Activated B cell treated with CpG ODN at 0.5 μM for 24 hours (primary cell): ENCODE measurements at places on chromosomes 4 and X.

- no peak for DNase-seq
- no peaks in the 10 kb centered on the region for H3K4me1 ChIP-seq
- no peaks in the 10 kb centered on the region for H3K36me3 ChIP-seq
- H3K27ac ChIP-seq, result no peak overlapping the region
- no peak overlapping the region for H3K4me3 ChIP-seq
- no peaks in the 10 kb centered on the region for H3K27me3 ChIP-seq
Measured at GRCh38 chr4:143240939-143241679, 56.4 kb downstream of the USP38 start.

DNA sequence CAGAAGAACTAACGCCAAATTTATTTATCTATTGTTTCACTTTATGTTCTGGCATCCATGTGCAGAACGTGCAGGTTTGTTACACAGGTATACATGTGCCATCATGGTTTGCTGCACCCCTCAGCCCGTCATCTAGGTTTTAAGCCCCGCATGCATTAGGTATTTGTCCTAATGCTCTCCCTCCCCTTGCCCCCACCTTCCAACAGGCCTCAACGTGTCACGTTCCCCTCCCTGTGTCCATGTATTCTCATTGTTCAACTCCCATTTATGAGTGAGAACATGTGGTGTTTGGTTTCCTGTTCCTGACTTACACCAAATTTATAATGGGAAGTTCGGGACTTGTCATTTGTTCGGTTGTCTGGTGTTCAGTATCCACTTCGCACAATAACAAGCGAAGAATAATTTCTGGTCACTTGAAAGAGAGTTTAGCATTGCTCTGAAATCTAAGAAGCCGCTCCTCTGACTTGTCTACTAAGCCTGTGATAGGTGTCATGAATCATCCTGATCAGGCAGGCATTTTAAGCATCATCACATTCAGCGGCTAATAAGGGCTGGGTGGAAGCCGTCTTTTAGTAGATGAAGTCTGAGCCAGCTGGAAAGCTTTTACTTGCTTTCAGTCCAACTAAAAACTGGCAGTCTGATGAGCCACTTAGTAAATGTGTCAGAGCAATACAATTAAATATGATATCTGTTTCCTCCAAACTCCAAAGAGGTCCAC is 1065.7 kb upstream of the PABPC4L start:
- no peaks in the 10 kb centered on the region for H3K4me1 ChIP-seq
- H3K27me3 ChIP-seq, result no peaks in the 10 kb centered on the region
- no peaks in the 10 kb centered on the region for H3K36me3 ChIP-seq
- no peak overlapping the region for H3K4me3 ChIP-seq

DNA sequence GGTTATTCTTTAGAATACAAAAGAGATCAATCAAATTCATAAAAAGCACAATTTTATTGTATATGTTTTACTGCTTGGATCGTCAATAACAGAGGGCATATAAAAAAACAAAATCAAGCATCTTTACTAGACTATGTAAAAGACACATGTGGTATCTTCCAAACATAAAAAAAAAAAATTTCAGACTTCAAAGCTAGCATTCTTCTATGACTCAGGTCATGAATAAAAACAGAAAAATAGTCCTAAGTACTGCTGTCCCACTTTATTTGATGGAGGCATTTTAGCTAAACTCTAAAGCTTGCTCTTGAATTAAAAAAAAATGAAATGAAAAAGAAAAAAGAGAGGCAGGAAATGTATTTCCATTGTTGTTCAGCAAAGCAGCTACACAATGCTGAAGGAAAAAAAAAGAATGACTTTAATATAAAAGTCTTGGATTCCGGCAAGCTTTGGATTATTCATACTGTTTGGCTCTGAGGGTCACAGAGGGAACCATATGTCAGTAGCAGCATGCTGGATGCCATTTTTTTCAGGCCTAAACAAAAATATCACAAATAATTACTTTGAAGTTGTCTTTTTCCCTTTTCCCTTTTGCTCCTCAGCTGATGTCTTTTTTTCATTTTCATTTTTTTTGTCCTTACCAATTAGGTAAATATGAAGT is 249.1 kb upstream of the DIAPH2 start:
- DNase-seq, result no peak
- no peaks in the 10 kb centered on the region for H3K4me1 ChIP-seq
- H3K27me3 ChIP-seq, result no peaks in the 10 kb centered on the region
- no peak overlapping the region for H3K4me3 ChIP-seq

- no peak overlapping the region for H3K27ac ChIP-seq
- no peaks in the 10 kb centered on the region for H3K36me3 ChIP-seq
- no peaks in the 10 kb centered on the region for H3K27me3 ChIP-seq
- no peak for DNase-seq
- H3K4me1 ChIP-seq, result no peaks in the 10 kb centered on the region
Measured at GRCh38 chrX:125089761-125090445, 229.8 kb upstream of the TEX13C start.

DNA sequence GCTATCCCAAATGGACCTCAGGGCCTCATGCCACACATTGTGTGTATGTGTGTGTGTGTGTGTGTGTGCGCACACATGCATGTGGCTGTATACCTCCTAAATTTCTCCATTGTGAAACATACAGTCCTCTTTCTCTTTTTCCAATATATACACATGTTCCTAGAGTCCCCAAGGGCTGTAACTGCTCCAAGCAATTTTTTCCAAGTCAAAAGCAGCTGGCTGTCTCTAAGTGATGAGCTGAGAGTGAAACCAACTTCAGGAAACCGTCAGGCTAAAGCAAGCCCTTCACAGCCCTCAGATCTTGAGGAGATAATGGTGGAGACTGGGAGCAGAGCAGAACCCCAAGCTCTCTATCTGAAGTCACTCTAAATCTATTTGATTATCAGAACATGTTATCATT is 496.1 kb upstream of the DIPK2B start:
- peaks cover 2% of the 10 kb centered on the region for H3K27me3 ChIP-seq
- H3K4me1 ChIP-seq, result no peaks in the 10 kb centered on the region
- no peak for DNase-seq
- no peak overlapping the region for H3K4me3 ChIP-seq
- no peak overlapping the region for H3K27ac ChIP-seq

DNA sequence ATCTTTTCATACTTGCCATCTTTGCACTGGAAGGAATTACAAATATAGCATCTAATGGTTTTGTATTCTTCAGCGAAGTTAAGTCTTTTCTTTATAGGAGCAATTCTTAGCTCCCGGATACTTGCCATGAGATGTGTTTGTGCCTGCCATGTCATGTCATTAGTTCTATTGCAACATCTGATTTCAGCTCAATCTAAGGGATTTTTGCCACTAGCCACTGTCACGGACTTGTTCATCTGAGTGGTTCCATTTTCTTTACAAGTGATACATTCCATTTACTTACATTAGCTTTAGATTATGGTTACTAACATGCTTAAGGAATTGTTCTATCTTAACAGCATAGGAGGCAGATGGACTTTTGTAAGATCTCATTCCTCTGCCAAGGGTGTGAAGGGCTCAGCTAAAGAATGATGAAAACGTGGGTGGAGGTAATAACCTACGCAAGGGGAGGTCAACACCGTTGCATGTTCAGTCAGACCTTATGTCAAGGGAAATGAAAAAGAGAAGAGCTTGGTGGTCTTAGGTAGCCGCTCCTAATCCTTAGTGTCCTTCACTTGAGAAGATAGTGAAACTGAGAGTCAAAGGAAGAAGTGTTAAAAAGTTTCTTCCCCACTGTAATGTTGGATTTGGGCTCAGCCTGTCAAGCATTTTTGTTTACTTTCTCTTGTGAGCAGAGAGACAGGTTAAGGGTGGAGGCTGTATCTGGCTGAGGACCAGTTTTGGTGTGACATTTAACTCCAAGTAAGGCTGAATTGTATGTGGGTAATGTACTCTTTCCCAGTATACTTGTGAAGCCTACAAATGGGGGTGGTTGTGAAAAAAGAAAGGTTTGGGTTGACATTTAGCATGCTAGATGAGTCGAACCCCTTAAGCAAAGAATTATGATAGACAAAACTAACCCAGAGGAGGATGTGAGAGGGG is 3.6 kb upstream of the KLHL2 start:
- H3K27ac ChIP-seq, result peak overlapping the region; percentile 3
- H3K27me3 ChIP-seq, result no peaks in the 10 kb centered on the region
- peaks cover 37% of the 10 kb centered on the region for H3K4me1 ChIP-seq
- H3K4me3 ChIP-seq, result no peak overlapping the region
- DNase-seq, result no peak

DNA sequence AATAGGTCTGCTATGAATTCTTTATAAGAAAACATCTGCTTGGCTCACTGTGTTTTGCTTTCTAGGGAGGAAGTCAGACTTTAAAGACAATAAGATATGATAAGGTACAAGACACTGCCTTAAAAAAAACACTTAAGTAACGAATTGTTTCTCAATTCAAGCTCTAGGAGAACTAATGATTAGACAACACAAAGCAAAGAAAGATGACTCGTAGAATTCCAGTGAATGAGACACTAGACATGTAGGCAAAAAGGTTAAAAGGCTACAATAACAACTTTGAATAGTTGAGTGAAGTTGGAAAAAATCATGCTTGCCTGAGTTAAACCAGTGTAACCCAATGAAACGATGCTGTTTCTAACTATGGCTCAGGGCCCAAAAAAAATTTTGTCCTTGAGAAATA is 344.4 kb upstream of the ACTRT1 start:
- no peak for DNase-seq
- no peak overlapping the region for H3K27ac ChIP-seq
- H3K36me3 ChIP-seq, result no peaks in the 10 kb centered on the region
- no peak overlapping the region for H3K4me3 ChIP-seq
- H3K27me3 ChIP-seq, result no peaks in the 10 kb centered on the region
- no peaks in the 10 kb centered on the region for H3K4me1 ChIP-seq
